Hippocampal formation (tissue), 2 donors: ENCODE measurements at places on chromosomes 1 and 21.

- no peak for DNase-seq
Measured at GRCh38 chr21:42956824-42957630, 17.3 kb upstream of the PKNOX1 start.

DNA sequence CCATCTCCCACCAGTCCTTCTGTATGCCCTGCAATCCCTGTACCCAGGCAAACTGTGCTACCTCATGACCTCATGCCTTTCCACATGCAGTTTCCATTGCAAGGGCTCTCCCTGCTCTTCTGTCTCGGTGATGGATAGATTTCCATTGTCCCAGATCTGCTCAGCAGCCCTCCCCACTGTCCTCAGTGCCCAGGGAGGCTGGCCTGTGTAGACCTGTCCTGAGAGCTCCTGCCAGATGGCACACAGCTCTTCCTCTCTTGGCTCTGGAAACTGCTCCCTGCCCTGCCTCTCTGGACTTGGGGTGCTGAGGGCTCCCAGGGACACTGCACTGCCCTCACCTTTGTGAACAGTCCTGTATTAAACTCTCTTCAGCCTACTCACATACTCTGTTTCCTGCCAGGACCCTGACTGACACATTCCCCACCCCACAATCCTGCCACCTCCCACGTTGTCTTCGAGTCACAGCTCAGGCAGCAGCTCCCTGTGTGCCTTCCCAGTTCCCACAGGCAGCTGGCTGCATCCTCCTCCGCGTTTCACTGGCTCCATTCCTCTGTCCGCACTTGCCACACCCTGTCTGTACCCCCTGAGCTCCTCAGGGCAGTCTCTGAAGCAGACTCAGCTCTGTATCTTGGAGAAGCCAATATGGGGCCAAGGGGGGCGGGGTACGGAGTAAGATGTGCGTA lies 57.0 kb downstream of the SPATA46 start:
- no peak for DNase-seq

DNA sequence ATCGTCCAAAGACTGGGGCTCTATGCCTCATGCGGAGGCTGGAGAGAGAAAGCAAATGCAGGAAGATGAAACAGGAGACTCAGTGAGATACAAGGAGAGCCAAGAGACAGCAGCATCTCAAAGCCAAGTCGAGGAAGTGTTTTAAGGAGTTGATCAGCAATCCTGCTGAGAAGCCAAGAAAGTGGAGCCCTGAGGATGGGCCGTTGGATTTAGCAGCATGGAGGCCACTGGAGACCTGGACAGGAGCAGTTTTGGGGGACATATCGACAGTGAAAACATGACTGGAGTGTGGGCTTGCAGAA lies 107.4 kb upstream of the ZBTB40 start:
- DNase-seq = no peak

DNA sequence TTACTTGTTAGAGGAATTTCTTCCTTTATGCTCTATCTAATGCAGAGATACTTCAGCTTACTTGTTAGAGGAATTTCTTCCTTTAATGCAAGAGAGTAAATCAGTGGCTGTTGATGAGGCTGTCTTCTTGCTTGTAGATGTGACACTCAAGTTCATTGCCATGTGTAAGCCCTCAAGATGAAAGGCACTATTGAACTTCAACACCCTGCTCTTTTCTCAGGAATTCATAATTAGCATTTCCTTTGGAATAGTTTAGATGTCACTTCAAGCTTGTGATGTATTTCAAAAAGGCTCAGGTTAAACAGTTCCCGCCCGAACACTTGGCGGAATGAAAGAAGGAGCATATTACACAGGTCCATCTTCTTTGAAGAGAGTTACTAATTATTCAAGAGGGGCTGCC lies 251.9 kb downstream of the RGS7 start:
- DNase-seq = no peak

DNA sequence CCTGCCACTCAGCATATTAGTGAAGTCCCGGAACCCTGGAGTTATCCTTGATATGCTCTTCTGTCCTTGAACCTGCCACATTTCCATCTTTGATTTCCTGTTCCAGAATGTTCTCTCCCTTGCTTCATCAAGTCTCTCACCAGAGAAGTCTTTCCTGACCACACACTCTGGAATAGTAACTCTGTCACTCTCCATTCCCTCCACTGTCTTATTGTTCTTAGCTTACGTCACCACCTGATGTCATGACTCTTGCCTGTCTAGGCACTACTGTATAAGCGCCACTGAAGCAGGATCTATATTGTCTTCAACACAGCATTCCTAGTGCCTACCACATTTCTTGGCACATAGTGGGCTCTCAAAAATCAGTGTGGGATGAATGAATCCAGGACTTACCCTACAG lies 65.4 kb upstream of the SMYD2 start:
- DNase-seq = no peak

DNA sequence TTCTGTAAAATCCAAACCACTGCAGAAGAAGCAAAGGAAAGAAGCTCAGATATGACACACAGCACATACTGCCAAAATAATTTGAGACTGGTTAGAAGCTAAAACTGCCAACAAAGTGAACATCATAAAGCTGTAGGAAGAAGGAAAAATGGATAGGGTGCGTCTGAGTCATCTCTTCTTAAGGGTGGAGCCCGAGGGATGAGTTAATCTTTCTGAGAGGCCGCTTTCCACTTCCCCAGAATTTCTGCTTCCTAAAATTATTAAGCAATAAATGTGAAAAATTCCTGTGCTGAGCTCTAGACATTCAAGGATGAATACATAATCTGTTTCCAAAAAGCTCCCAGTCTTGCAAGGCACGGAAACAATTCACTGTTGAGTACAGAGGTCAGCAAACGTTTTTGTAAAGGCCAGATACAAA lies 20.1 kb downstream of the PPT1 start:
- DNase-seq = no peak

DNA sequence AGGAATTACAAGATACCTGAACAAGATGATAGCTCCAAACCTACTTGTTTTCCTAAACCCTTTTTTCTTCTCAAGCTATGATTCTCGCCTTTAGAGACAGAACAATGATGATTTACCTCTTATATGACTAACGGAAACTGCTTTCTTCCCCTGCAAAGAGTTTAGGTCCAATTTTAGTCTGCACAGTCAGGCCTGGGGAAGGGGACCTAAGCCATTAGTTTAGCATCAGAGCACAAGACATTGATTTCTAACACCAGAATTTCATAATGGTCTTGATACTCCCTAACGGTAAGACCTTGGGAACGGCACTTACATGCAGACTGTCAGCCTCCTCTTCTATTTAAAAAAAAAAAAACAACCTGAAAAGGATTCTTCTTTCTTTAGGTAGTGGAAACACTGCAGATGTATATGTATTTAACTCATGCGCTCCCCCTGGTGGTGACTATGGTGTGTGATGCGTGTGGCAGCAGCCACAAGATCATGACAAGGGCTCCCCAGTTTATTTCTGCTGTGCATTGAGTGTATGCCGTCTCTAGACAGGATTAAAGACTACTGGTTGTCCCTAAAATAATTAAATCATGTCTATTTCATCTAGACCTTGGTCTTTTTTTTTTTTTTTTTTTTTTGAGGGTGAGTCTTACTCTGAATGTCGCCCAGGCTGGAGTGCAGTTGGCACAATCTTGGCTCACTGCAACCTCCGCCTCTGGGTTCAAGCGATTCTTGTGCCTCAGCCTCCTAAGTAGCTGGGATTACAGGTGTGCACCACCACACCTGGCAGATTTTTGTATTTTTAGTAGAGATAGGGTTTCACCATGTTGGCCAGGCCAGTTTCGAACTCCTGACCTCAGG lies 37.3 kb upstream of the TMEM222 start:
- DNase-seq = peak; percentile 46

DNA sequence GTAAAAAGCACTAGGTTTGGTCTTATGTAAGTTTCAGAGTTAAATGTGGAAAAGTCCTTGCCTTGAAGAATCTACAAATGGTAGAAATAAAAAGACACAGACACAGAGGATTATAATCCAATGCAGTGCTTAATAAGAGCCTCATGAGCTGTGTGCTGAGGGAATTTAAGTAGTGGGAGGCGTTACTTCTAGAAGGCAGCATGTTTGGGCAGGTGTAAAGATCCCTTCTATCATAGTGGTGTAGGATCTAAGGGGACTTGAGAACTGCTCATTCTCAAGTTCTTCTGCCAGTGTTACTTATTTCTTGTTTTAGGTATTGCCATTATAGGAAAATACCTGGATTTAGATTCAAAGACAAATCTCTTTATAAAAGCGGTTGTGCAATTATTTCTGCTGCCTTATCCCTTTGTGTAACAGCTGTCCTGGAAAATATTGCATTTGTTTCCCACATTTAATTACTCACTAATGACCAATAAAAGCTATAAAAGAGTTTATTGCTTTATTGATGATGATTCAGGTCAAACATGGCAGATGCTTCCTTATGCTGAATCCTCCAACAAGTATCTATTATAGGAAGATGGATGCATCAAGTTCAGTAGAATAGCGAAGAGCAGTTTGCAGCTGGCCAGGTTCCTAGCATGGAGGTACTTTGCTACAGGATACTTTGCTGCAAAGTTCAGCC lies 132.5 kb upstream of the IVNS1ABP start:
- DNase-seq = no peak

- no peak for DNase-seq
Measured at GRCh38 chr1:53582211-53583020, 123.2 kb downstream of the DMRTB1 start.

DNA sequence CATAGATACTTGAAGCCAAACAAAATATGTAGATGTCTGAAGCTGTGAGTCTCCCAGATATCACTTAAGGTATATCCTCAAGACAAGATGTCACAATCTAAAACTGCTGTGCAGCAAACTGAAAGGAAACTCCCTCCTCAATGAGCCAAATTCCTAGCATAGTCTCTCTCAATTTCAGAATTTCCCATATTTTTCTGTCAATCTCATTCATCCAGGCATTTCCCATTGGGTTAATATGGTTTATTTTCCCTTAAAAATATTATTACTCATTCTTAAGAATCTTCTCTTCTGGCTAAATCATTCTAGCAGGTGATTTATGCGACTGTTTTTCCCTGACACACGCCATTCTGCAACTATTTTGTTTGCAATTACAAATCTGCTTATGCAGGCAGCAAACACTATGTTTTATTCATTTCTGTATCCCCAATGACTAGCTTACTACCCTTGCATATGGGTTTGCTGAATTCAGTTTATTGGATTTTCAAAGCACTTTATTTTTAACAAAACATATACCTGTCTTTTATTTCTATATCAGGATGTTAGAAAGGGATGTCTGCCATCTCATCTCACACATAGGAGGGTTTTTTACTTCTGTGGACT lies 69.9 kb downstream of the TNFSF4 start:
- DNase-seq = no peak

DNA sequence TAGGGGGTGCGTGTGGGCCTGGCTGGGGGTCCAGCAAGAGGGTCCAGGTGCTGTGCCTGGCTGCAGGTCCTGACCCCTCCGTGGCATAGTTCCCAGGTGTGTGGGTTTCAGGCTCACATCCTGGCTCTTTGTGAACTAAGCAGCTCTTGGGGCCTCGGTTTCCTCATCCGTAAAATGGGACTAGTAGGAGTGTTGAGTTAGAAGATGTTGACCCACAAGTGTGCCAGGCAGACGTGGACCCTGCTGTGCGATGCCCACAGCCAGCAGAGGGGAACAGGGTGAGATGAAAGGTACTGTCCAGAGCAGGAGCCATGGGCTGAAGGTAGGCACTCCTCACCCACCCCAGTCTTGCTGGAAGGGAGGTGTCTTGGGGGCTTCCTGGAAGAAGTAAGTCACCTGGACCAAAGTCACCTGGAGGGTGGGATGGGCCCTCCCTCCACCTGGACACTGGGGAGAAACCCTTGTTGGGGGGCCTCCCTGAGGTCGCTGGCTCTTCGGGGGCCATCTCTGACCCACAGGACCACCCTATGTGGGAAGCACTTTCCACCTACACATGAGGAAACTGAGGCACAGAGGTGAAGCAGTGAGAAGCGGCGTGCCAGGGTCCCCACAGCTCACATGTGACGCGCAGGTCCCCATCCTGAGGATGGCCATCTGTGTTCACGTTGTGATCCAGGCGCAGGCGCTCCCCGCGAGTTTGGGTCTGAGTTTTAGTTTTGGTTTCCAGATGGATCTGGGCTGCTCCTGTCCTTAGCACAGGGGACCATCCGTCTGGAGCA lies 1.4 kb downstream of the ARHGEF16 start:
- DNase-seq = no peak

DNA sequence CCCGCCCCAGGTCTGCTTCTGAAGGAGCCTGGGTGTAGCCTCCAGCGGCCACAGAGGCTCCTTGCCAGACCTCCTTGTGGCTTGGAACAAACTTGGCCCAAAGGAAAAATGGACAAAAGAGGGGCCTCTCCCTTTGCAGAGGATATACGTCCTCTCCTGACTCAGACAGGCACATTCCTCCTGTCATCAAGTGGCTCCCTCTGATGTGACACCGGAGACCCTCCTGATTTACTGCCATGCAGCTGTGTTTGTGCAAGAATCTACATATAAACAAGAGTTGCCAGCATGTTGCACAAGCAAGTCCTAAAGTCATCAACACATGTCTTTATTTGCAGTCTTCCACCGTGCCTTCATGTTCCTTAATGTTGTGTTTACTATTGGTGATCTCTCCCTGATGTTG lies 54.1 kb upstream of the F3 start:
- no peak for DNase-seq

- DNase-seq = no peak
Measured at GRCh38 chr21:42375966-42376337, 9.6 kb upstream of the TFF1 start.

DNA sequence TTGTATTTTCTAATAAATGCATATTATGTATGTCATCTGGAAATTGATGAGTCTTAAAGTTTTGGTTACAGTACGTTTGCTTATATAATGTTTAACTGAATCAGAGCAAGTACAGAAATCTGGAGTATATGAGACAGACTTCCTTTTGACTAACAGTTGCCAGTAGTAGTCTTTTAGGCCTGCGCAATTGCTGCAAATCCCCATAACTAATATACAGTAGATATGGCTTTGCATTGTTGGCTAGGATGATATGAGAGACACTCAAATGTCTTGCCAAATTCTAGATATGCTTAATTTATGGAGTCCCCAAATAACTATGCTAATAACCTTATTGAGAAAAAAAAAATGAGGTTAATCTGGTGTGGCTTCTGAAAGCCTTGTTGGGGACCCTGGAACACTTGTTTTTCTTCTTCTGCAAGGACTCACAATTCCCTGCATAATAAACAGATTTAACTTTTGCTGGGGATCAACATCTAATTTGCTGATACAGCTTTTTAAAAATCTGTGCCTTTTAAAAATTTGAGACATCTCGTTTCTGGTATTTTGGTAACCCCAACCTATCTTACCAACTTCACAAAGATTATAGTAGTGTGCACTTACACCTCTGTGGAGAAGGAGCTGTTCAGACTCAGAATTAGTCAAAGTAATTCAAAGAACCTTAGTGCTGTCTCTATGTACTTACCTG lies 22.9 kb downstream of the EXO1 start:
- no peak for DNase-seq

DNA sequence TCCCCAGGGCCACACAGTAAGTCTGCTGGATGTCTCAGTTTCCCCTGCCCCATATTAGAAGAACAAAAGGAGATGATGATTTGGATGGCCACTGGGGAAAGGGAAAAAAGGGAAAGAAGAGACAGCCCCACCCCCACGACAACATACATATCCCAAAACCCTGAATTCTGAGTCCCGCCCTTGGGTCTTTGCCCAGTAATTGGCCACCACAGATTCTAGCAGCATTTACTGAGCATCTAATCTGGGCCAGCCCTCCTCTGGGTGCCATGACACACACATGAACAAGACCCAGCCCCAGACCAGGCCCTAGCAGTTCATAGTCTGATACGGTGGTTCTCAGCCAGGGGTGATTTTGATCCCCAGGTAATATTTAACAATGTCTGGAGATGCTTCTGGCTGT lies 5.2 kb upstream of the TTC4 start:
- DNase-seq = no peak

GRCh38 chr1:97042551-97042950 lies 321.0 kb downstream of the PTBP2 start:
- no peak for DNase-seq

- DNase-seq = no peak
Measured at GRCh38 chr1:87760155-87760554, 431.5 kb downstream of the LMO4 start.
